Kasumi-1 (cell line): ENCODE measurements at places on chromosomes 5 and 9.

DNA sequence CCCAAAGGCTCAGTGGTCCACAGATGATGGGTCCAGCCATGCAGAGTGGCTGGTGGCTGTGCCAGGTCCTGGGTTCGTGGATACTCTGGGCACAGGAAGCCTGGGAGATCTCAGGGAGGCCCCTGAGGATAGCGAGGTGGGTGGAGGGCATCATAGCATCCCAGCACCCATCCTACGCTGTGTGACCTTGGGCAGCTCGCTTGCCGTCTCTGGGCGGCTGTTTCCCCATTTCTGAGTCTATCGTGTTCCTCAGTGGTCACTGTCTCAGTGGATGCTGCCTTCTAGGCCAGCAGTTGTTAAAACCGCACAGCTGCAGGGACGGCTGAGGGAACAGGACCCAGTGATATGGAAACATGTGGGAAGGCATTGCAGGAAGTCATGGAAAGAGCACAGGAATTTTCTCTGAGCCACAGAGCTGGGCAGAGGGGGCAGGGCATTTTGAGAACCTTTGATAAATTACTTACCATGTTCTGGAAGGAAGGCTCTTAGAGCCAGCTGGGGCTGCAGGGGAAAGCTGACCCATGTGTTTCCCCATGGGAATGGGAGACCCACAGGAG is 86.4 kb upstream of the COL5A1 start:
- DNase-seq = no peak

DNA sequence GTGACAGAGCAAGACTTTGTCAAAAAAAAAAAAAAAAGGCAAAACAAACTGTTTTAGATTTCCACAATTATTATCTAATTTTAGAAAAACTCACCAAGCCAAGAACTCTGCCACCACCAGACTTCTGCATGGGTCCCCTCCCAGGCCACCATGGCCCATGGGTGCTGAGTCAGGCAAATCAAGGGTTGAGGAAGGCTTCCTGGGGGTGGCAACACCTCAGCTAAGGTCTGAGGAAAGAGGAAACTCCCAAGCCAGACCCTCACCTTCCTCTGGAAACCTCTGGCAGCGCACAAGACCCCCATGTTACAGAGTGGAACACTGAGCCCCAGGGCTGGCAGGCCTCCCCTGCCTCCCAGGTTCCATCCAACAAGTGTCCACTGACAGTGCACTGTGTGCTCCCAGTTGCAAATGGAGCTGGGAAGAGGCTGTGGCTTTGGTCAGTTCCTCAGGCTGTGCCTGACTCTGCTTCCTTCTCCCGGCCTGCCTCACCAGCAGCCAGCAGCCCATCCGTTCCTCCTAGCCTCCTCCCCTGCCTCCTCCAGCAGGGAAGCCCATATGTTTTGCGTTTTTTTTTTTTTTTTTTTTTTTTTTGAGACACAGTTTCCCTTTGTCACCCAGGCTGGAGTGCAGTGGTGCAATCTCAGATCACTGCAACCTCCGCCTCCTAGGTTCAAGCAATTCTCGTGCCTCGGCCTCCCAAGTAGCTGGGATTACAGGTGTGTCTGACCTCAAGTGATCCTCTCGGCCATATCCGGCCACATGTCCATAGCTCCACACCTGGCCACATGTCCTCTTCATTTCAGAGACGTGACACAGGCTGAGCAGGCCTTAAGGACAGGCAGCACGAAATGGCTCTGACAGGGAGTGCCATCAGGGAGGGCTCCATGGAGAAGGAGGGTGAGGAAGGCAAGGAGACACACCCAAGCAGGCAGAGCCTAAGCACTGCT is 3.5 kb upstream of the SUSD3 start:
- DNase-seq = peak; percentile 42

- DNase-seq = no peak
Measured at GRCh38 chr5:137481596-137481995, 17.5 kb downstream of the SPOCK1 start.

DNA sequence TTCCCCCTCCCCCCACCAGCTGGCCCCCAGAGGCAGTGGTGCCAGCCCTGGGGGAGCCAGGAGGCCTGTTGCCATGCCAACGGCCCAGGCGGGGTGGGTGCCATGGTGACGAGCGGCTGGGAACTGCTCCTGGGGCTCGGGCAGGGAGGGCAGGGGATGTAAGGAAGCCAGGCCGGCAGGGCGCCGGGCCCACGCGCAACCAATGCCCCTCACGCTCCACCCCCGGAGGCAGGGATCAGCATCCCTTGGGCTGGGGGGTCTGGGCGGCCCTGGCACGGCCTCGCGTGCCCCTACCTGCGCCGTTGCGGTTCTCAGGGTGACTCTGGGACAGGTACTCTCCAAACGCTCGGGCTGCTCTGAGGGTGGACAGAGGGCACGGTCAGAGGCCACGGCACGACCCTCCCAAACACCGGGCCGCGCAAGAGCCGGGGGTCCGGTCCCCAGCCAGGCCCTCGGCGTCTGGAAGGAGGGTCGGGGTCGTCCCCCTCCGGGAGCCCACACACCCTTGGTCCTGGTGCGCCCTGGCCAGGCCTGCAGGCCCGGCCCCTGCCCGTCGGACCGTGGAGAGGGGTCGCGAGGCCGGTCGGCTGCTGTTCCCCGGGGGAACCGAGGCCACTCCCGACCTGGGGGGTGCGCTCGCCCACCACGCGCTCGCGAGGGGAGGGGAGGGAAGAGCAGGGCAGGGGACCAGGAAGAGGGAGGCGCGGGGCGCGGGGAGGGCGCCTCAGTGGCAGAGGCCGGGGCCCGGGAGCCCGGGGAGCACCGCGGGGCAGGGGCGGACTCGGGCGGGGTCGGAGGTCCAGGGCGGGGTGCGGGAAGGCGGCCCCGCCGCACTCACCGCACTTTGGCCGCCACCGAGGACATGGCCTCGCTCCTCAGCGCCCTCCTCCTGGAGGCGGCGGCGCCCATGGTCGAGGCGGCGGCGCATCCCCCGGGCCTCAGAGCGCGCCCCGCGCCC is 661 bp downstream of the NSMF start:
- DNase-seq = no peak

GRCh38 chr9:23551929-23552707 is 273.9 kb downstream of the ELAVL2 start:
- DNase-seq = no peak

DNA sequence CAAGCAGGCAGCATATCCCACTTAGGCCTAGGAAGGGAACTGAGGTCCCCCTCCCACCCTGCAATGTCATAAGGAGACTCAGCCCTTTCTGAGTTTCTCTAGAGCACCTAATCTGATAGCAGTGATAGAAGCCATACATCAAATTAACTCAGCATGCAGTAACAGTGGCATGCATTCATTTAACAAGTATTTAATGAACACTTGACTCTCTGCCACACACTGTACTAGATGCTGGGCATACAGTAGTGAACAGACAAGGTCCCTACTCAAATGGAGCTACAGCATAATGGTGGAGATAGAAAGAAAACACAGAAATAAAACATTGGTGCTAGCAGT is 58.6 kb downstream of the SLC22A5 start:
- DNase-seq = no peak

DNA sequence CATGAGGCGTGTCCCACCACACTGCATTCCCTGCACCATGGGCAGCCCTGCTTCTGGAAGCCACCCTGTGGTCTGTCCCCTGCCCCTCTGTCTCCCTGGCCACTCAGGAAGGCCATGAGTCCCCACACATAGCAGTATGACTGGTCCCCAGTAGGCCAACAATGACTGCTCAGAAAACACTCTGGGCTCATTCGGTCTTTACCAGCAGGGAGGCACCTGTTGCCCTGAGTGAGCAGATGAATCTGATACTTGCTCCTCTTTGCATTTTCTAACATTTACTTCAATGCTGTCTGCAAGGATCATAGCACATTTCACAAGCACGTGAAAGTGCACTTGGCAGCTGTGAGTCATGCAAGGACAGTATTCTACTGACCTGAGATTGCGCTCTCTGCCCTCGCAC is 365.4 kb upstream of the IRX1 start:
- no peak for DNase-seq

DNA sequence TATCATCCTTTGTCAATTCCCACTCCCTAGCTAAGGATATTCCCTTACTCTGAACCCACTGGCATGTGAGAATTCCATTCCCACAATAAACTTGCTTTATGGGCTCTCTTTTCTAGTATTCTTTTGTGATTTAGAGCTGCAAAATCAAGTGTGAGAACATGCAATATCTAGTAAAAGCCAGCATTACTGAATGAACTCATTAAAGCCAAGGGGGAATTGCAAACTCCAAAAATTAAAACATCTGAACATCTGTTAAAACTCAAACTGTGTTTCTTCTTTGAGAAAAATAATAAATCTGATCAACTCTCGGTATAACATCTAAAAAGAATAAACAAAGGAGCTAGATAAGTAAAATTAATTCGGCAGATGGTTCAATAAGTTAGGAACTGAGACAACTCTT is 53.1 kb upstream of the MPDZ start:
- no peak for DNase-seq

GRCh38 chr5:32951878-32952277 is 240.8 kb downstream of the NPR3 start:
- no peak for DNase-seq

GRCh38 chr9:100575006-100575405 is 2.9 kb upstream of the CAVIN4 start:
- DNase-seq = no peak

GRCh38 chr5:38069360-38069759 is 189.0 kb upstream of the EGFLAM start:
- DNase-seq = no peak

DNA sequence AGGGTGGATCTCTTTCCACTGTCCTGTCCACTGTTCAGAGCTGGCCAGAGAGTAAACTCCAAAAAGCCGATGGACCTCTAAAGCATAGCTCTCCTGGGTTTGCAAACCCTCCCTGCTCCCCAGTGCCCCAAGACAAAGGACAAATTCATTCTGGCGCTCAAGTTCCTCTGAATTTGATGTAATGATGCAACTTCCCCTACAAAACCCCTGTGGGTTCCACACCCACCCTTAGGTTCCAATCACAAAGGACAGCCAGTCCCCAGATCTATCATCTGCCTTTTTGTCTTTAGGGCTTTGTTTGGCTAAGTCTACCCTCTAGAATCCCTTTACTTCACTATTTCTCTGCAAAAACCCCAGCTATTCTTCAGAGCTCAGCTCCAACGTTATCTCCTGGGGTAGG is 57.4 kb upstream of the SLC25A51 start:
- DNase-seq = peak; percentile 60

DNA sequence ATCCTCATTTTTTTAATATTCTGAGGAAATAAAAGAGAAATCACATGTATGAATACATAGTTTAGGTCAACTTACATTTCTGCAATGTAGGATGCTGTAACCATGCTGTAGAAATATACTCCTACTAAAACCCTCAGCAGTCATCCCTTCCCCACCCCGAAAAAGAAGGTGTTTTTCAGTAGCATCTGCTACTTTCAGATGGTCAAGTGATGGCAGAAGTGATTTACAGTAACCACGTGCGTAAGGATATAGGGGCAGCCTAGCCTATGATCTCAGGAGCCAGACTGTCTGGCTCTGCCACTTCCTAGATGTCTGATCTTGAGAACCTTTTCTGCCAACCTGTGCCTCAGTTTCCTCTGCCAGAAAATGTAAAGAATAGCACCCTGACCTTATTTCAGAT is 26.0 kb upstream of the SYK start:
- no peak for DNase-seq

GRCh38 chr5:170562166-170562874 is 58.5 kb downstream of the KCNIP1 start:
- DNase-seq = no peak

GRCh38 chr5:155679530-155679929 is 647.4 kb upstream of the SGCD start:
- no peak for DNase-seq

DNA sequence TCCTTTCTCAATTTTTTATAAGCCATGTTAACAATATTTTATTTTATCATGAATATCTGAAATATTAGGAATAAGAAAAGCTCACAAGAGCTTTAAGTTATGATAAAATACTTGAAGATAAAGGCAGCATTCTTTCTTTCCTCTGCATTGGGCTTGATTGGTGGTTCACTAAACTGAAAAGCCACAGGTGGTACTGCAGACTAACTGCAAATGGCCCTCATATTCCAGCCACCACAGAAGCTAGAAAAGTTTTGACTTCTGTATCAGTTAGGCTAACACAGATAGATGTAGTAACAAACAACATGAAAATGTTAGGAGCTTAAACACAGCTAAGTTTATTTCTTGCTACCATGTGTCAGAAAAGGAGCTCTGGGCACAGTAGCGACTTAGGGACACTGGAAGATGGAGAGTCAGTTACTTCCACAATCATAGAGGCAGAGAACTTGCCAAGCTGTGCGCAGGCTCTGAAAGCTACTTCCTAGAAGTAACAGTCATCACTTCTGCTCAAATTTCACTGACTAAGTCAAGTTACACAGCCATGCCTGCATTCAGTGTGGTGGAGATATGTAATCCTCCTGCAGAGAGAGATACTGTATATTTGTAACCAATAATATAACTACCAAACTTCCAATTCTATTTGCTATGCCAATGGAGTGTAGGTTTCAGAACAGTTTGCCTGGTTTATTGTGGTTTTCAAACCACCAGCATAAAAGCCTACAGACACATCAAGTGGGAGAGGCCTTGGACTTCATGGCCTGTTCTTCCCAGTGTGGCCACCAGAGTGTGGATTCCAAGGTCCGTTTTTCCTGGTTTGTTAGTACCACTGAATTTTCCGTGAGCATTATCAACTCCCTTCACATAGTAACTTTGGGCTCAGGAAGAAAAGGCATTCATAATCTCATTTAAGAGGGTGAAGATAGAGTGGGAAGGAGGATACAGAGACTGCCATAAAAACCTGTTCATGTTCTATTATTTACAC is 268.3 kb downstream of the PJA2 start:
- DNase-seq = no peak

DNA sequence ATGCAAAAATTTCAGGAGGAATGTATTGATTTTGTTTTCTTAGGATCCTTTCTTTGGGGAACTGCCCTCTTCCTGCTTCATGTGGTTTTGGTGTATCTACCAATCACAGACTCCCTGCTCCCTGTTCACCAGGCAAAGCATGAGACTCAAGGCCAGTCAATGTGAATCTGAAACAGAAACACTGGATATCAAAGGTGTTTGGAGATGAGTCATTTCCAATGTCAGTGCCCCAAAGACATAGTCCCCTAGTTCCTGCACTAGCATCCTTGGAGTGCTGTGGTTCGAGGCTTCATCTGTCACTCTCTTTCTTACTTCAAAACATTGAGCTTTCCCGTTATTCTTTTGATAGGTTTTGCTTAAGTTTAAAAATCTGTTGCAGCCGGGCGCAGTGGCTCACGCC is 8.1 kb downstream of the PPP3R2 start:
- no peak for DNase-seq

DNA sequence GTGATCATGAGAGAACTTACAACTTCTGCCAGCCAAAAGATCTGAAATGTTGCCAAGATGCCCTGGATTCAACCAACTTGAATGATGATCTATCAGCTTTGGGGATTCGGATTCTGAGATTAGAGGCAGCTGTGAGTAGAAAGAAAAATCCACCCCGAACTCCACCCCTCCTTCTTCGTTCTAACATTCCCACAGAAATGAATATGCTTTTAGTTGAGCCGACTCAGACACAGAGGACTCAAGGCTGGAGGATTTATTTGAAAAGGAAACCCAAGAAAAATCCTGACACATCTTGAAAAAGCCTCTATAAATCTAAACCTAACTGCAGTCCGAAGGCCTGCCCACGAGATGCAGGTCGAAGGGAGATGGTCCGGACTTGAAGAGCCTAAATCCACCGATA is 275.0 kb downstream of the GAS1 start:
- no peak for DNase-seq

- DNase-seq = peak; percentile 58
Measured at GRCh38 chr9:131407717-131408195, 13.9 kb downstream of the PRRC2B start.
